Gastroesophageal sphincter (tissue), 4 donors: ENCODE measurements at places on chromosomes 7 and 10. TPM values are rescaled to one million over a fixed set of nuclear protein-coding genes. Genes with fewer than 3 reads are reported as not detected.

GRCh38 chr7:142668495-142668894, 80.8 kb upstream of the PRSS1 start:
- no peak for ATAC-seq
- H3K27me3 ChIP-seq, result no peaks in the 10 kb centered on the region
- no peak overlapping the region for H3K4me3 ChIP-seq
- H3K4me1 ChIP-seq, result no peaks in the 10 kb centered on the region
- no peaks in the 10 kb centered on the region for H3K36me3 ChIP-seq

DNA sequence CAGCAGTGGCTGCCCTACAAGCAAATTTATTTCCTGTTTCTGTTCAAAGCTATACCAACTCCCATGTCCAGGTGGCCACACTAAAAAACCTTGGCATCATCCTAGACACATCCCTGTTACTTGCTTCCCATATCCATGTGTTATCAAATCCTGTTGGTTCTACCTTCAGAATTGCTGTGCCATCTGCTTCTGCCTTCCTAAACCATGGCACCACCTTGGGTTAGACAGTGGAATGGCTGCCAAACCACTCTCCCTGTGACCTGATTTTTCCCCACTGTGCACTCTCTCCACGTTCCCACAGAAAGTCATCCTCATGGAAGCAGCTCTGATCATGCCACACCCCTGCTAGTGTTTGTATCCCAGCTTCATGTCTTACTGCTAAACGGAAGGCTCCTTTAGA, 697.6 kb upstream of the GALNT17 start:
- H3K4me1 ChIP-seq, result no peaks in the 10 kb centered on the region
- no peak overlapping the region for H3K27ac ChIP-seq
- H3K27me3 ChIP-seq, result no peaks in the 10 kb centered on the region
- no peak overlapping the region for H3K4me3 ChIP-seq
- ATAC-seq, result no peak

Gene SPAG6
- not detected for total RNA-seq

- no peaks in the 10 kb centered on the region for H3K4me1 ChIP-seq
- H3K4me3 ChIP-seq, result peak overlapping the region; percentile 50
- no peak for ATAC-seq
- peaks cover 3% of the 10 kb centered on the region for H3K36me3 ChIP-seq
Measured at GRCh38 chr10:26566525-26567350, 128.6 kb downstream of the APBB1IP start.

DNA sequence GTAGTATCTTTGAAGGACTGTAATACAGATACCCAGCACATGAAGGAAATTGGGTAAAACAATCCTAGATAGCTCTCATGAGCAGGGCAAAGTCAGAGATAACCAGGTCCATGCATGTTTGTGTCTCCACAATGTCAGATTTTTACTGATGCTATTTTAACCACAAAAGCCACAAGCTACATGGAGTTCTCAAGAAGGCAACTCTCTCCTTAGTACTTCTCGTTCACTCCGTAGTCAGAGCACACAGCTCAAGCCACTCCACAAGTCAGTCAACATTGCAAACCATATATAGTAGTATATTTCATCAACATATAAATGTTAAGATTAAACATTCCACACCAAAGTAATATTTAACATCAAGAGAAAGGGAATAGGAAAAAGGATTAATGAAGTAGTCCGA, 98.0 kb upstream of the PIK3CG start:
- H3K27me3 ChIP-seq, result no peaks in the 10 kb centered on the region
- H3K4me3 ChIP-seq, result no peak overlapping the region
- H3K36me3 ChIP-seq, result no peaks in the 10 kb centered on the region
- H3K27ac ChIP-seq, result no peak overlapping the region
- ATAC-seq, result no peak

DNA sequence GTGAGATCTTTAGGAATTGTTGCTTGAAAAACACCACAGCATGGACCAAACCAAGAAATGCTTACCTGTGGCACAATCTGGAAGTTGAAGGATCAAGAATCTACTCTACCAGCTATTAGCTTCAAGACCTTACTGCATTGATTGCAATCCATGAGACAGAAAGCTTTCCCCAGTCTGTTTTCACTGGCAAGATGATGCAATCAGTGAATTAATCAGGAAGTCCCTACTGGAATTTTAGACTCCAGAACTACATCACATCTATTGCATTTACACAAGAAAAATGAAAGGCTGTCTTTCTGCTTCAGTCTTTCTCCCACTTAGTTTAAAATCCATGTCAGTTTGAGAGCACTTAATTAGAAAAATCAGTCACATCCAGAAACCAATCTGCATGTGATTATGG, 191.7 kb downstream of the TFEC start:
- H3K4me1 ChIP-seq, result no peaks in the 10 kb centered on the region
- H3K4me3 ChIP-seq, result no peak overlapping the region
- H3K27ac ChIP-seq, result no peak overlapping the region
- H3K27me3 ChIP-seq, result no peaks in the 10 kb centered on the region

Gene HERPUD2
- total RNA-seq, result 26.1 TPM

DNA sequence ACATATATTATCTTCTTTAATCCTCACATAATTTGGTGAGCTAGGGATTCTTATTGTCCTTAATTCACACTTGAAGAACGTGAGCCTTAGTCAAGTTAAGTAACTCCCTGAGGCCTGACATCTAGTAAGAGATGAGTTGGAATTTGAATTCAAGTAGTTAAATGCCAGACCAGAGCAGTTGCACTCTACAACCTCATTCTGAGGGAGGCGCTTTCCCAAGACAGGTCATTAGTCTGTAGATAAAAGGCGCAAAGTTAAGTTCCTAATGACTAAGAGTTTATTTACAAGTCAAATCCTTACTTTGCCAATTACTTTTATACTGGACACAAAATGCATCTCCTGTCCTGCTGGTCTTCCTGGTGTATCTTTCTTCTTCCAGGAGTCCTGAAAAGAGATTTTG, 3.6 kb upstream of the EXOC6 start:
- no peaks in the 10 kb centered on the region for H3K27me3 ChIP-seq
- no peak overlapping the region for H3K4me3 ChIP-seq
- ATAC-seq, result no peak
- H3K4me1 ChIP-seq, result peaks cover 19% of the 10 kb centered on the region
- H3K27ac ChIP-seq, result no peak overlapping the region

DNA sequence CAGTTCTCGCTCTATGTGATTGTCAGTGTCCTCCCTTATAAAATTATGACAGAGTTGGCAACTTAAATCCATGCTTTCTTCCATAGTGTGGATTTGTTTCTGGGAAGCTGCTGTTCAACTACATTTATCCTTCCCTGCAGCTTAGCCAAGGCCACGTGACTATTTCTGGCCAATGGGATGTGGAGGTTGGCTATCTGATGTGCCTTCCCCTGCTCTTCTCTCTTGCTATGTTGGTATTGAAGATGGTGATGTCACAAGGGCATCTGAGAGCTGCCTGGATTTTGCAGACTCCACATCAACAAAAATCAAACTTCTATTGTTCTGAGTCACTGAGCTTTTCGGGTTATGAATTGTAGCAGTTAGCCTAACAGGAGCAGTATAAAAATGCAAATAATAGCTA, 164.9 kb upstream of the RHOBTB1 start:
- H3K36me3 ChIP-seq, result no peaks in the 10 kb centered on the region
- no peaks in the 10 kb centered on the region for H3K4me1 ChIP-seq
- no peak overlapping the region for H3K4me3 ChIP-seq
- H3K27ac ChIP-seq, result no peak overlapping the region

- no peak overlapping the region for H3K27ac ChIP-seq
- ATAC-seq, result no peak
- no peaks in the 10 kb centered on the region for H3K27me3 ChIP-seq
- no peaks in the 10 kb centered on the region for H3K4me1 ChIP-seq
- no peak overlapping the region for H3K4me3 ChIP-seq
- H3K36me3 ChIP-seq, result no peaks in the 10 kb centered on the region
Measured at GRCh38 chr7:49001610-49002033, 77.3 kb downstream of the CDC14C start.

GRCh38 chr10:98519841-98520240, 73.1 kb upstream of the HPS1 start:
- H3K4me1 ChIP-seq, result no peaks in the 10 kb centered on the region
- no peak overlapping the region for H3K4me3 ChIP-seq
- ATAC-seq, result no peak
- no peaks in the 10 kb centered on the region for H3K27me3 ChIP-seq

- H3K27me3 ChIP-seq, result no peaks in the 10 kb centered on the region
- no peaks in the 10 kb centered on the region for H3K4me1 ChIP-seq
- no peak overlapping the region for H3K27ac ChIP-seq
- no peak for ATAC-seq
- peaks cover 12% of the 10 kb centered on the region for H3K36me3 ChIP-seq
Measured at GRCh38 chr7:122344303-122344620, 39.7 kb upstream of the FEZF1 start.

DNA sequence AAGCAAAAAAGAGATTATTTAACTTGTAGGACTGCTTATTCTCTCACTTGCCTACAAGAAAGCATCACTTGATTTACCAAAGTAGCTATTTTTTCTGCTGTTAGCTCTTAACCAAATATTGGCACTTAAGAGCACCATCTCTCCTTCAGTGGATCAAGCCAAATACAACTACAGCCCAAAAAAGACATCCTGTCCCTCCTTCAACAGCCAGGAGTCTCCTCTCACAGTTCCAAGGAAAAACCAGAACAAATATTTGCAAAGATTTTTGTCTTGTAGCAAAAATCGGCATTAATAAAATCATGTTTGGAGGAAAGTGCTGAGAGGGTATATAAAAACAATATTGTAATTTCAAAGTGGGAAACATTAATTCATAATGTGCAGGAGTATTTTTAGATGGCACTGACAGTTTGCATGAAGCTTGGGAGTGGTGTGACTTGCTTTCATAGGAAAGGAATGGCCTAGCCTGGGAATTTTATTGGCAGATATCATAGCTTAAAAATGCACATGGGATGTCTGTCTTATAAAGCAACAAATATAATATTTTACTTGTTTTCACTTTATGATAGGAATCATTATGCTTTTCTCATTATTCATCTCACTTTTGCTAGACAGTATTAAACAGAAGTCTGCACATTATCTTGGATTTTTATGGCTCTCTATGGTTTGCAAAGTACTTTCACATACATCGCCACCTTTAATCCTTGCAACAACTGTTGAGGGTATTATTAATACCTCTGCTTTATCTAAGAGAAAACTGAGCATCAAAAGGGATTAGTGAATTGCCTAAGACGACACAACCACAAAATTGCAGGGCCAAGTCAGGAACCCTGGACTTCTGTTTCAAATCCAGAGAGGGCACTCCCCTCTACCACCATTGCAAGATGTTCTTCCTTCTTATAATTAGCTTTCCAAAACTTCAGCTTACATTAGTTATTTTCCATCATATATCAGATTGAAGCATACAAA, 103.5 kb downstream of the AGMO start:
- no peaks in the 10 kb centered on the region for H3K36me3 ChIP-seq
- no peaks in the 10 kb centered on the region for H3K4me1 ChIP-seq
- no peaks in the 10 kb centered on the region for H3K27me3 ChIP-seq
- no peak overlapping the region for H3K4me3 ChIP-seq
- H3K27ac ChIP-seq, result no peak overlapping the region
- ATAC-seq, result no peak

- H3K27ac ChIP-seq, result no peak overlapping the region
- H3K27me3 ChIP-seq, result no peaks in the 10 kb centered on the region
- ATAC-seq, result no peak
Measured at GRCh38 chr10:62772186-62772974, 32.1 kb upstream of the ADO start.

Gene SPACDR
- not detected for total RNA-seq

- no peaks in the 10 kb centered on the region for H3K36me3 ChIP-seq
- H3K4me1 ChIP-seq, result no peaks in the 10 kb centered on the region
- H3K27ac ChIP-seq, result no peak overlapping the region
- no peak overlapping the region for H3K4me3 ChIP-seq
Measured at GRCh38 chr10:130401860-130402765, 265.9 kb downstream of the GLRX3 start.
